ENCODE measurements at places on chromosomes 2 and 18. TPM values are rescaled to one million over a fixed set of nuclear protein-coding genes. Genes with fewer than 3 reads are reported as not detected.

The NPPC gene
- total RNA-seq: 0.21 TPM

The HSBP1L1 gene
- 13.0 TPM for total RNA-seq

The TRIM43 gene
- total RNA-seq: 0.07 TPM

The NT5DC4 gene
- total RNA-seq: not detected

All from A549 treated with CORT108297 at 1 μM for 4 hours (cell line).